ENCODE measurements at places on chromosomes 12 and 14.

- no peak for DNase-seq
These were observed 115.6 kb downstream of the LRIG3 start for GRCh38 chr12:58804749-58805148.

DNA sequence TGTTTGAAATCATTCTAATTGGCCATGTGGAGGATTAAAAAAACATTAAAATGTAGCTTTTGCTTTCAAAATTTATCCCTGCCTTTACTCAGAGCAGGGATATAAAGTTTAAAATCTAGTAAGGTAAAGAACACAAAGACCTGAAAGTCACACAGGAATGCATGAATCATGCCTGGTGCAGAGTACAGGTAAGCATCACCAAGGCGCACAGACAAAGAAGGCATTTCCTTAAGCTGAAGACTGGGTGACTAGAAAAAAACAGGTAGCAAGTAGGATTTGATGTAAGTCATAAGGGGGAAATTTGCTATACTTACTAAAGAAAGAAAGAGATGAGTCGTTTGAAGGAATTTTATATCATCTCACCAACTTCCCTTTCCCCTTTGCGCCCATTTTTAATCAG lies 405.6 kb downstream of the GXYLT1 start:
- DNase-seq, result no peak

- no peak for DNase-seq
These were observed 37.5 kb upstream of the CORO1C start for GRCh38 chr12:108768591-108769500.

- no peak for DNase-seq
These were observed 35.2 kb upstream of the KITLG start for GRCh38 chr12:88615490-88615889.

- no peak for DNase-seq
These were observed 45.4 kb upstream of the USP15 start for GRCh38 chr12:62214846-62215245.

- no peak for DNase-seq
These were observed 78.4 kb upstream of the NUDT4 start for GRCh38 chr12:93299262-93299846.

- DNase-seq, result no peak
These were observed 68.5 kb upstream of the FUT8 start for GRCh38 chr14:65344011-65344410.

DNA sequence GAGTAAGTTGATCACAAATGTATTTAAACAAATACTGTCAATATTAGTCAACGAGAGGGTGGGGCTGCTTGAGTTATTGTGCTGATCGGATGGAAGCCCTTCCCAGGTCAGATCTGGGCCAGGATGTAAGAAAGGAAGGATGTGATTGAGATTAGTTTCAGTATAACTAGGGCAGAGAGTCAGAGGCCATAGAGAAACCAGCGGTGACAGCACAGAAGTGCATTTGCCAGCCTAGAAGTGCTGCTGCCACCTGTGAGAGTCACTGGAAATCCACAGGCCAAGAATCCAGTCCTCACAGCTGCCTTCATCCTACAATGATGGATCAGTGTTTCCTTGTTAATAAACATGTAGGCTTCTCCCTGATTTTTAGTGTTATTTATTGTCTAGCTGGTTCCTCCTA lies 9.8 kb upstream of the FERMT2 start:
- DNase-seq, result no peak

DNA sequence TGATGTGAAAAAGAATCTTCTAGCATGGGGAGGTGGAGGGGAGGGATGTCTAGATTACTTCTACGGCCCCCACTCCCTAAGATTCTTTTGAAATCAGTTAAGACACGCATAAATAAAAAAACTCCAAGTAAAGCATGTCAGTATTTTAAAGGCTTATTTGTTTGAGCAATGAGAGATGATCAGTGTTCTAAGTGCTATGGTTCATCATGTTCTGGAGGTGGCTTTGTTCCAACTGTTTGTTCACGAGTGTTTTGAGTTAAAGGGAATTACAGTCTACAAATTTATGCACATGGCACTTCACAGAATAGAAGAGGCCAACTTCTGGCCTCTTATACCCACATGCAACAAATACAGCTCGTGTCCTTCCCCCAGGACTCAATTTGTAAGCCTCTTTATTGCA lies 394.9 kb downstream of the RAD51B start:
- no peak for DNase-seq

GRCh38 chr14:81826081-81826480 lies 292.4 kb upstream of the SEL1L start:
- no peak for DNase-seq

DNA sequence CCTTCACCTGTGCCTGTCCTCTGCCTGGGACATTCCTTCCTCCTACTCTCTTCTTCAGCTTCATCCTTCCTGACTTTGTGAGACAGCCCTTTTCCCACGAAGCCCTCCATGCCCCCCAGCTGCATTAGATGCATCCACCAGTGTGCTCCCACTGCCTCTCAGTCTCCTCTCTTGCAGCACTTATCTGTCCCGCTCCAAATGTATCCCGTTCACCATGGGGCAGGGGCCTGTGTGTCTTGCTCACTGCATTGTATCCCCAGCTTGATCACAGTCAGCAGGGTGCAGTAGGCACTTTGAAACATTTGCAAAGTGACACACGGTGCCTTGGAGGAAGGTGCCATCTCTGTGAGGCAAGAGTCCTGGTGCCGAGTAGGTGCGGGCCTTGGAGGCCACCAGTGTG lies 104.0 kb downstream of the SLC25A47 start:
- no peak for DNase-seq

- peak; percentile 60 for DNase-seq
These were observed 36.6 kb upstream of the PIK3C2G start for GRCh38 chr12:18224745-18225144.

DNA sequence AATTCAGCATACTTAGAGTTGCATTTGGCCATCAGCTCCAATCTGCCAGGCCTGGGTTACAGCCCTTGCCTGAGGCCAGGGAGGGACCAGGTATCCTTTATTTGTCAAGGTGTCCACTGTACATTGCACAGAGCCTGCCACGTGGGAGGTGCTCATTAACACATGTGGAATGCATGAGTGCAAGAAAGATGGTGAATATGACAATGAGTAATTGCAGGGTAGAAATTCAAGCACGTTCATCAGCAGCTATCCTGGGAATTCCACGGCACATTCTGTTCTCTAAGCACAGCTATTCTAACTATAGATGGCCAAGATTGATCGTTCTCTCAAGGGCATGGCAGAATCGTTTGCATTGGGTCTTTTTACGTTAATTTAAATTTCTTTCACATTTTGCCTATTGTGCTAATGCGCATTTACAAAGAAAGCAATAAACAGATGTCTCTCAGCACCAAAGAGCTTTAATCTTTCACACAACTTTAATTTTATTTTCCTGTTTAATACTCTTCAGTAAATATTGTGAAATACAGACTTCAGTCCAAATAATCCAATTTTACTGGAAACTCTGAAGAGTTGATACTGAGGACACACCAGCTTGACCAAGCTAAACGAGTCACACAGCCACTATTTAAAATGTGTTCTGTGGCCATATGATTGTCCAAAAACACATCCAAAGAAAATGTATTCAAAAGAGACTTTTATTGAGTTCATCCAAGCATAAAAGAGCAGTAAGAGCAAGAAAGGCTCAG lies 1025.7 kb upstream of the TMEM132C start:
- no peak for DNase-seq

- DNase-seq, result no peak
These were observed 43.0 kb downstream of the MAP1LC3B2 start for GRCh38 chr12:116601933-116602810.

DNA sequence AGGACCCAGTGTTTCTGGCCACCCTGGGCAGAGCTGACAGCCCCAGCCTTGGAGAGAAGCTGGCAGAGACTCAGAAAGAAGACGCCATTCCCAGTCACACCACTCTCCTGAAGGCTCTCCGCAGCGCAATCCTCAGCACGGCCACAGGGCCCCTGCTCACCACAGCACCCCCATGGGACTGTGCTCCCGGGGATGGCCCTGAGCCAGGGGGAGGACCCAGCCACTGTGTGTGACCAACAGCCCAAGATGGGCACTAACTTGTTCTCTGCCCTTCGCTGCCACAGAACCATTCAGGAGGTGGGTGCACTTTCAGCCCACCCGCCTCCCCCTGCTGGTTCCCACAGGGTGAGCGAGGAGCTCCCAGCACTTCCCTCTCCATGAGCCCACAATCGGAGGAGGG lies 57.1 kb downstream of the CCNK start:
- peak; percentile 29 for DNase-seq

GRCh38 chr14:86513564-86513963 lies 983.6 kb downstream of the FLRT2 start:
- DNase-seq, result no peak

DNA sequence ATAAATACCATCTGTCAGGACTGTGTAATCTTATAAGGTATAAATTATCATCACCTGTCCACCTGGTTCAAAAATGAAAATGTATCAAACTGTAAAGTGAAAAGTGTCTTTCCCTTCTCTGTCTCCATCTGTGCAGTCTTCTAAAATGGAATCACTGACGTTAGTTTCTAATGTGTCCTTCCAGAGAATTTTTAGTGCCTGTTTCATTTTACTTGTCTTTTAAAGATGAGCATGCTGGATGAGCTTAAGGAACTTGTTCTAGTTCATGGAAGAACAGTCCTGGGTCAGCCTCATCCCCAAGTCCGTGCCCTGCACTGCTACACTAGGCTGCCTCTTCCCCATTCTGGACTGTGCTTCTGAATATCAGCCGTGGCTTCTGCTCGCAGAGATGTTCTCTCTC lies 5.4 kb upstream of the NT5DC3 start:
- no peak for DNase-seq

- no peak for DNase-seq
These were observed 164.4 kb upstream of the PLXNC1 start for GRCh38 chr12:93984005-93984404.

DNA sequence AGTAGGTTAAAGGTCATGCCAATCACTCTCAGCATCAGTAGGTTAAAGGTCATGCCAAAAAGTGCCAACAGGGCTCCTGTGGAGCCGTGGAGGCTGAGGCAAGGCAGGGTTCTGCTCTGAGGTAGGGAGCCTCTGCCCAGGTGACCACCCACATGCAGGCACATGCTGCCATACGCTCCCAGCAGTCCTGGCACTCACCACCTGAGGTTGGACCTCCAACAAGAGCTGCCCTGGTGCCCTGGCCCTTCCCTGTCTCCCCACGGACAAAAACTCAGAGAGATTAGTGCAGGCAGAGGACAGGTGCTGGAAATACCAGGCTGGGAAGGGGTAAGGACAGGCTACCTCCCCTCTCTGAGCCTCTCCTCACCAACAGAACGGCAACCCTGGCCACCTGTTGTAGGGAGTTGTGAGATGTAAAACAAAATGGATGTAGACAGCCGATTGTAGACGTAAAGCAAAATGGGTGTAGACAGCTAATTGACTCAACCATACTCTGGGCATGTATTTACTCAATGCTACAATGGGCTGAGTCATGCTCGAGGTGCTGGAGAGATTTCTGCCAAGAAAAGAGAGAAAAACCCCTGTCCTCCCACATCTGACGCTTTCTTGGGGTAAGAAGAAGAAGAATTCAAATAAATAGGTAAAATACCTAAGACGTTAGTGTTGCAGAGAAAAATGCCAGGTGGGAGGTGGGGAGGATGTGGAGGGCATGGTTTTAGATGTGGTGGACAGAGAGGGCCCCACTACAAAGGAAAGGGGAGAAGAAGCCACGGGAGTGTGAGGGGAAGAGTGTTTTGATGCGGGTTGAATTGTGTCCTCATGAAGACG lies 32.4 kb downstream of the LTBP2 start:
- peak; percentile 90 for DNase-seq

DNA sequence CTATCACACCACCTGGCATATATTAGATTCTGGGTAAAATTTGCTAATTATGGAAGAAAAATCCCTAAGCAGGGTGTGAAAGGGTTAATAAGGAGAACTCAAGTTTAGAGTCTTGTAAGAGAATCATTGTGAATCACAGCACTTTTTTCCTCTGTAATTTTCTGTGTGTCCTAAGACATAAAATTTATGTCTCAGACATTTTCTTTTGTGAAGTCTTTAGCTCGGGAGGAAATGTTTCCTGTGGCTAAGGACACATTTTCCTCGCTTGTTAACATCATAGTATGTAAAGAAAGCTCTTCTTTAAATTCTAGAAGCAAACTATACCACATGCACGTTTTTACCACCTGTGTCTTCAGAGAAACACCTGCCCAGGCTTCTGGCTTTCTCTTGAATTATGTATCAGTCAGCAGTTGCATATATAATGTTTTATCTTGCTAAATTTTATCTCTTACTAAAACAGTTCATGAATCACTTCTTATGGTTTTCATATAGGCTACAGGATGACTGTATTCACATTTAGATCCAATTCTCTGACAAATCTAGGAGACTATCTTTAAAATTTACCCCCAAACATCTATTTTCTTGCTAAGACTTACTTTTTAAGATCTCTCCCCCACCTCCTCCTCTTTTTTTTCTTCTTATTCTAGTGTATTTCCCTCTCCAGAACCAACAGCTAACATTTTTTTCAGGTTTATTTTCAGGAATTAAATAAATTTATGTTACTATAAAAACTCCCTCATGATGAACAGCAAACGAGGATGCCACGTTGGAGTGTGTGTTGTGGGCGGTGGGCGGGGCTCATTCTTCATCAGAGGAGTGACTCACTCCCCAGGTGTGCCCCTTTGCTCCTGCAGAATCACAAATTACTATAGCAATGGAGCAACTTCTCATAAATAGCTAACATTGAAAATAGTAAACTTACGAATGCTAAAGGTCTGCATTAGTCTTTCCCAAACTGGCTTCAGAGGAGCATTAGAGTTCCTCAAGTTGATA lies 11.6 kb upstream of the CSRP2 start:
- no peak for DNase-seq

DNA sequence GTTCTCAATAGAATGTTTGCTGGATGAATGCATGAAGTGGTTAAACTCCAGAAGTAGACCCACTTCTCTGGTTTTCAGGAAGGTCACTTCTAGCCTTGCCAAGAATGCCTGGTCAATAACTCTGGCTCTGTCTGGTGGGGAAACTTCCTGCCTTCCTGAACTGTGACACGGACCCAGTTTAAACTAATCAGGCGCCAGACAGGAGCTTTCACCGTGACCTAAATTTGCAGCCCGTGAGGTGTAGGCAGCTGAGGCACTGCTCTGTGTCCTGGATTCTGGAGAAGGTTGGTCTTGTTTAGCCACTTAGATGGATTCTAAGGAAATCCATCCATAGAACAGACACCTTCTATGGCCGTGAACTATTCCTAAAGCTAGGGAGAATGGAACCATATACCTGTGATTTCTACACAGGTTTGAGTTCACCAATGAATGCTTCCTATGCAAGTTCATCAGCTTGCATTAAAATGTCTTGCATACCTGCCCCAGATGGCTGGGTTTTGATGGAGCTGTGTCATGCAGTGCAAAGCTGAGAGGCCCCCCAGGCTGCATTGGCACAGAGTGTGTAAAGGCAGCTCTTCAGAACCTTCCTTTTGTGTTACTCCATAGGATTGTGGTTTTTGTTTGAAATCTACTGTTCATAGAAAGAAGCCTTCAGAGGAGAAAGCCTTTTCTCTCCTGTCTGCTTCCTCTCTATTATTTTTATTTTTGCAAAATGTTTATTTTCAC lies 4.4 kb downstream of the CHST11 start:
- no peak for DNase-seq

DNA sequence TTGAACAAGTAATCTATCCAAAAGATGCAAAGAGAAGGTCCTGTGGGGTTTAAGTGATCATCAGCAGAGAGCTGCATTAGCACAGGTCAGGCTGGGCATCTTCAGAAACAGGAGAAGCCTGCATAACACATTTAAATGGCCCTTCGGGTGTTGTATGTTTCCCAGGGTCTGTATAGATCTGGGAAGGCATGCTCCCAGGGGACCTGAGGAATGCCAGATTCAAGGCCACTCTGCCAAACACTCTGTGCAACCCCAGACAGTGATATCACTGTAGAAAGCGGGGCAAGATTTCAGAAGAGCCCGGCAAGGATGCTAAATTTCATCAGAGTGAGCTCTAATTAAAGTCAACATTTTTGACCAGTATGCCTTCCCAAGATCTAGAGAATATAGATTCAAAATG lies 92.9 kb downstream of the ARMH4 start:
- DNase-seq, result no peak

- no peak for DNase-seq
These were observed at the start of gene GLI1 for GRCh38 chr12:57459750-57460467. TSS of gene GLI1 (plus strand) at chr12:57459785. CDS start at chr12:57463692, 3,907 bp downstream.

Data from astrocyte of the spinal cord (primary cell).